ENCODE measurements at places on chromosomes 2 and 18. TPM values are rescaled to one million over a fixed set of nuclear protein-coding genes. Genes with fewer than 3 reads are reported as not detected.

The CFC1 gene
- not detected for total RNA-seq

The LYPD6B gene
- total RNA-seq: not detected

The KRTCAP3 gene
- total RNA-seq: not detected

The MC4R gene
- not detected for total RNA-seq

The POMC gene
- 0.73 TPM for total RNA-seq

The MPP4 gene
- 2.6 TPM for total RNA-seq

The TNFRSF11A gene
- total RNA-seq: under 0.01 TPM

The FAM237A gene
- total RNA-seq: not detected

The RFTN2 gene
- 4.4 TPM for total RNA-seq

The FASTKD2 gene
- total RNA-seq: 42.6 TPM

The AGAP1 gene
- 16.2 TPM for total RNA-seq

The POLR1B gene
- total RNA-seq: 33.2 TPM

The IWS1 gene
- 25.7 TPM for total RNA-seq

The SLC38A11 gene
- not detected for total RNA-seq

The CAPN14 gene
- total RNA-seq: under 0.01 TPM

The GCG gene
- total RNA-seq: not detected

The DUSP28 gene
- total RNA-seq: 2.9 TPM

The LRATD1 gene
- 0.37 TPM for total RNA-seq

The GALNT5 gene
- total RNA-seq: 1.8 TPM

The ESPNL gene
- 0.39 TPM for total RNA-seq

The MC5R gene
- total RNA-seq: not detected

The MAPRE3 gene
- 4.3 TPM for total RNA-seq

The CNOT11 gene
- total RNA-seq: 36.7 TPM

The DSC2 gene
- total RNA-seq: not detected

The CDH20 gene
- total RNA-seq: 0.20 TPM

The SCN3A gene
- total RNA-seq: not detected

The CEBPZ gene
- total RNA-seq: 43.0 TPM

The CRYGD gene
- not detected for total RNA-seq
